D341Med (cell line): ENCODE measurements at places on chromosomes 7 and 10.
A peak's percentile ranks its signal among the peaks of the same experiment; 100 is the strongest.

GRCh38 chr7:519484-520390 is at the start of gene PDGFA:
TSS of gene PDGFA (minus strand) at chr7:519846. CDS start at chr7:519001, 845 bp downstream.
- peak; percentile 82 for DNase-seq

- DNase-seq: peak; percentile 1
Observed at GRCh38 chr10:43942096-43942850, 293.6 kb upstream of the ZNF32 start.

DNA sequence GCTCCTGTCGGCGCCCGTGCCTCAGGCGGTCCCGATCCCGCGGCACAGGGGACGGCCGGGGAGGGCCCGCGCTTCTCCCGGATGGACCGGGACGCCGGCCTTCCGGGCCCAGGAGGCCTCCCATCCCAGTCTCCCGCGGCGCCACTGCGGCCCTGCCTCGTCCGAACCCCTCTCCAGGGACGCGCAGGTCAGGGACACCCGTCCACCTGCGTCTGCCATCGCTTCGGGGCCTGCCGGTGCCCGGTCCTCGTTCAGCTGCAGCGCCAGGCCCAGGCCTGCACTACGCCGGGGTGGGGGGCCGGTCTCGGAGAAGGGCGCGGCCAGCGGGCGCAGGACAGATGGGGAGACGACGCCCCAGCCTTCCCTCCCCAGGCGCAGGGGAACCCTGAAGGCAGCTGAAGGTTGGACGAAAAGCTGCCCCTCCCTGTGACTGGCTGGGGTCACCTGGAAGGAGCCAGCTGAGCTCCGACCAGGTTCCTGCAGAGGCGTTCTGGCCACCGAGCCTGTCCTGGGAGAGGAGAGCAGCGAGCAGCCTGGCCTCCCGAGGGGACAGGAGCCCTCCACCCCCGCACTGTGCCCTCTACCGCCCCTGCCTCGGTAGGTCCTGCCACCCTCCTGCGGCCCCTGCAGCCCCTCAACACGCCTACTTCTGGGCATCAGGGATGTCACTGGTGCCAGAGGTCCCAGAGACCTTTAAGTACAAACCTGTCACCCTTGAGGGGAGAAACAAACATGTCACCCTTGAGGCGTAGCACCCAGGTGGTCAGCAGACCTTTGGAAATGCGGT is 84.3 kb downstream of the LANCL2 start:
- no peak for DNase-seq

- DNase-seq: peak; percentile 68
Observed at GRCh38 chr7:105853931-105854419, 22.4 kb downstream of the ATXN7L1 start.

- no peak for DNase-seq
Observed at GRCh38 chr7:144519925-144520324, 116.4 kb upstream of the NOBOX start.

DNA sequence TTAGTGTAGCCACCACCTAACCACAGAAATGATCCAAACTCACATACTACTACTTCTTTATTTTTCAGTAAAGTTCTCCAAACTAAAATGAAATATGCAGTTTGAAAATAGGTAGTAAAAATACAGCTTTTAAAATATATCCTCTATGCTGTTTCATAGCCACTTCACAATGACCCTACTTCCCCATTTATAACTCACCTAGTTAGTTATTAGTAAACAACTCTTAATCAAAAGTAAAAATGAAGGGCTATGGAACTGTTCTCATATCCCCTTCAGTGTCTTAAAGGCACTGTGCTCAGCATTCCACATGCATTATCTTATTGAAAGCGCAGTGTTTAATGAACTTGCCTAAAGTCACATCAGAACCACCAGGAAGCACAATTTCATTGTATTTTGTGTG is 43.5 kb downstream of the KMT2C start:
- no peak for DNase-seq

- DNase-seq: no peak
Observed at GRCh38 chr7:13822678-13823077, 166.8 kb downstream of the ETV1 start.

- DNase-seq: no peak
Observed at GRCh38 chr10:96228408-96228994, 42.9 kb downstream of the BLNK start.

- no peak for DNase-seq
Observed at GRCh38 chr10:588246-589165, 101.0 kb downstream of the DIP2C start.

- peak; percentile 41 for DNase-seq
Observed at GRCh38 chr7:25389489-25390106, 161.3 kb upstream of the NPVF start.

DNA sequence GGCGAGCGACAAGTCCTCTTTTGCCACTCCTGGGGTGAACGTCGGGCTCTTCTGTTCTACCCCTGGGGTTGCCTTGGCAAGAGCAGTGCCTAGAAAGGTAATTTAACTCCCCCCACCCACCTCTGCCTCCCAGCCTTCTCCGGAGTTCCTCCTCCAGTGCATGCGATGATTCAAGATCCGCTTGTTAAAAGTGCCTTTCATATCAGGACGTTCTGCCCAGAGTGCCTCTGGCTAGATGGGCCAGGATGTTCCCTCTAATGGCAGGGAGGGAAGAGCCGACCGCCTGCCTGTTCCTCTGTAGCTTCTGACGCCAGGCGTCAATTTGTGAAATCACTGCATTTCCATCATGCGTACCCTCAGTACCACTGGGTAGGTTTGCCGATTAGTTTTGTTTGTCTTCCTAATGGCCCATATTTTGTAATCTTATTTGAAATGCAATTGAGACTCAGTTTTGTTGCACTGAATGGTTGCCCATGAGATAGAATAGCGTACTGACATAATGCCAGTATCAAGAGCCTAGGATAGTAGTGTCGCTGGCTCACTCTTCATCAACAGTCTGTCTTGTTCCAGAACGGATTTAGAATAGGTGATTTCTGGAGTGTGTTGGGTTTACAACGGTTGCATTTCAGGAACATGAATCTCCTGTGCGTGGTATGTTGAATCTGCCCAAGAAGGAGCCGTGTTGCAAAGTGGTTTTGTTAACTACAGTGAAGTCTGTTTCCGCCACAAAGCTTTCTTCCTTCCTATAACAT is 13.5 kb downstream of the ECHDC3 start:
- no peak for DNase-seq

DNA sequence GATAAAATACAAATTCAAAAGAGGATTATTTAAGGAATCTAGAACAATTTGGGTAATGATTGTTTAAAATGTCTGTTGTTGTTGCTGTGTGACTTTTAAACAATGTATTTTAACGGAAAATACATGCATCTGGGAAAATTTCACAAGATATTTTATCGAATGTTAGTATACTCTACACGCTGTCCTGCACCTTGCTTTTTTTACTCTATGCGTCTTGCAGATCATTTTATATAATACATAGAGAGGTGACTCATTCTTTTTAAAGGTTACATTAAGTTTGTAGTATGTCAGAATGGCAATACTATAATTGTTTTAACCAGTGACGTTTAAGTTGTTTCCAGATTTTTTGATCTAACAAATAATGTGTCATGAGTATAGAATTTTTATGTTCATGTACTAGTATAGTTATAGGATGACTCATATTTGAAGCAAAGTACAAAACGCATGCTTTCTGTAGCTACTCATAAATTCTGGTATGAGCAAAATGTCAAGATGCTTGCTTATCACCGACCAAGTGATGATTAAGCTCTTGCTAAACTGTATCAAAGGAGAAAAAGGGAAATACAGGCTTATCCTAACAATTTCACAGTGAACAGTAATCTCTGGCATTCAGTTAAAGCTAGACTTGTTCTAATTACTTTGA is 4.9 kb downstream of the DKK1 start:
- no peak for DNase-seq

DNA sequence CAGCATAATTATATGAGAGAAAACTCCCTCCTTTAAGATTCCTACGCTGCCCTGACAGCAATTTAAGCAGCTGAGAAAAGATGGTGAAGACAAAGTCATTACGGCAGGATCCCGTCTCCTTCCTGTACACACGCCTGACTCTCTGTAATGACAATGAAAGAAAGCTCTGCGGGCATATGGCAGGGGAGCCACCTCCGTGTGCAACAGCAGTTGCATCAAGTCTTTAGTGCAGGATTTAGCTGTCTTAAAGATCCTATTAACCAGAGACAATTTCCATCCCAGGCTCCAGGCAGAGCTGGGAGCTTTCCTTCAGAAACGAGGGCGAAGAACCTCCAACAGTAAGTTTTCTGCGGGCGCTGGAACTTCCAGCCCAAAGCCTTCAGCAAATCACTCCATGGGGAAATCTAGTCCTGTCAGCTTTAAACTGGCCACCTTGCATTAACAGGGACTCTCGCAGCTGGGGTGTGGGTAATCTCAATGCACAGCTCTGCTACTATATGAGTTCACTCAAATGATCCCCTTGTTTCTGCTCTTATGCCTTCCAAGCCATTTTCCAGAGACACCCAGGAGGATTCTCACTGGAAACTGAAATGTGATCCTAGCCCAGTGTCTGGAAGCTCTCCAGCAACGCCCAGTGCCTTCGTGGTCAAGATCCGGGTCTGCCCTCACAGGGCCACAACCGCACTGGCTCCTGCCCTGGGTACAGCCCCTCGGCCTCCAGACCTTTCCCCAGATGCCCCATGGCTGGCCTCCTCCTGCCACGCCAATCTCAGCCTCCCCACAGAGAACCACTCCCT is 74.9 kb downstream of the CTBP2 start:
- DNase-seq: peak; percentile 64

DNA sequence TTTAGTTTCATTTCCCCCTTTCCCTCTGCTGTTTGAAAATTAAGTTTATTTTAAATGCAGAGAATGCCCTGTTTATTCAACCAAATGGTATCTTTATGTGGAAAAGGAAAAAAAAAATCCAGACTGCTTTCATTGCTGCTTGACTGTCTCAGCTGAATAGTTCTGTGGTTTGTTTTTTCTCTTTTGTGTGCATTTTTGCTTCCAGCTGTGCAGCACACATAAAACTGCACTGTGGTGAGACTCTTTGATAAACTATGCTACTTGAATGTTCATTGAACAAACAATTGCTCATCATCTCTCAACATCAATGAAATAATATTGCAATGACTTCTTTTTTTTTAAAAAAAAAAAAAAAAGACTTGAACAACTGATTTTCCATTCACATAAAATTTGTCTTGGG is 78.6 kb upstream of the GLI3 start:
- DNase-seq: no peak

DNA sequence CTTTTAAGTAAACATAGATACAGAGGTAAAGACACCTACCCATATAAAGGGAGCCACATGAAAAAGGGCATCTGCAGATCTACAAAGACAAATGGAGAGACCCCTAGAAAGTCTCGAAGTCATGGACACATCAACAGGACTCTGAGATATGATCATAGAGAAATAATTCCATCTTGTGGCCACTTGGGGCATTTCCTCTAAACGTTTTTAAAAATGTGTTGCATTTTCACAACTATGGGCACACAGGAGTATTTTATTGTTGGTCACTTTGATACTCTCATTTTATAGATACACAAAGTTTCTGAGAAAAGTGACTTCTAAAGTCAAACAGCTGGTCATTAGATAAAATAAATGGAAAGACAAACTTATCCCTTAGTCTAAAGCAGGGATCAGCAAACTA is 87.1 kb downstream of the CRTAC1 start:
- no peak for DNase-seq

GRCh38 chr7:111820121-111820520 is 257.8 kb upstream of the IMMP2L start:
- DNase-seq: no peak

DNA sequence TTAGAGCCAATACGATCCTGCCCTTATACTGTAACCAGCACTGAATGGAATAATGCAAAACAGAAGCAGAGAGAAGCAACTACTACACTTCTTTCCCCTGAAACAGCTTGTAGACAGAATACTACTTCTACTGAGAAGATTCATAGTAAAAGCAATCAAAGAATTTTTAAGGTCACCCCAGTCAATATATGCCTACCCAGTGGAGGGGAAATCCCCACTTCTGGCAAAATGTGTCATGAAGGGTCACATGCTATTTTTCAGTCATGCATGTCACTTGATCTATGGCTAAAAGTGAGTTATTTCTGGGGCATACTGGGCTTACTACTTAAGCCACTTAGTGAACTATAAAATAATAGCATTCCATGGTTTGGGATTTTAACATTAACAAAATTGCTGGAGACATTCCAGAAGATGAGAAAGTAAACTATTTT is 25.6 kb downstream of the IRF5 start:
- no peak for DNase-seq

GRCh38 chr10:13989616-13990015 is 341.1 kb downstream of the FRMD4A start:
- DNase-seq: no peak
